ENCODE measurements at places on chromosomes 12 and 14. TPM values are rescaled to one million over a fixed set of nuclear protein-coding genes. Genes with fewer than 3 reads are reported as not detected.
A peak's percentile ranks its signal among the peaks of the same experiment; 100 is the strongest.

DNA sequence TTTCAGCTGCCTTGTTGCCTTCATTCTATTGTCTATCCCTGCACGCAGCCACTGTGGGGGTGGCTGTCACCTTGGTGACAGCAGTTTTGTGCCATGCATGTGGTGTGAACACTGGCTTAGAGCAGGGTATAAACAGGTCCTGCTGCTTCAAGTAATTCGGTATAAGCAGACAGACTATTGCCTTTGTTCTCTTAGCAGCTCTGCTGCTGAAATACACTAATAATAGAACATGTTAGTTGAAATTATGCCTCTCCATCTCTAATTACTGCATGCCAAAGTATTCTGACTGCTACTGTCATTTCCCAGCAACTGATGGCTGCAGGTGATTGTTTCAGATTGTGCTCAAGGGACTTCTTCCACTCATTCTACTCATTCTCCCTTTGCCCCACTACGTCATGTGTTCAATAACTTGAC, 34.6 kb downstream of the PTPRO start:
- no peak for DNase-seq

- no peak for DNase-seq
These were observed 2.9 kb upstream of the MMP17 start for GRCh38 chr12:131825146-131825892.

The TOMM20L gene
- not detected for total RNA-seq

DNA sequence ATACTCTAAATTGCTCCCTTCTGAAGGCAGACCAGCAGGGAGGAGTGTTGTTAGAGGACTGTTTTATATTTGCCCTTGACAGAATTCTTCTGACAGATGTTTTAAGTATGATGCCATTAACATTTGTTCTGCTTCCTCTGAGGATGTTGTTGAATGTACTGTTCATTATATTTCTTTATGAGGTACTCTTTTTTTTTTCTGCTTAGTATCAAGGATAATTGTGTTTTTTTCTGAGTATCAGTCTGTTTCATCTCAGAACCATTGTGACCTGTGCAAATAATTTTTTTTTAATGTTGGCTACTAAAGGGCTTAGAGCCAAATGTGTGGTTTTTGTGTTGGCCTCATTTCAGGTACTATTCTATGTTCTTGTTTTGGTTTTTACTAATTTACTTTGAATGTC, 10.6 kb downstream of the METAP2 start:
- no peak for DNase-seq

DNA sequence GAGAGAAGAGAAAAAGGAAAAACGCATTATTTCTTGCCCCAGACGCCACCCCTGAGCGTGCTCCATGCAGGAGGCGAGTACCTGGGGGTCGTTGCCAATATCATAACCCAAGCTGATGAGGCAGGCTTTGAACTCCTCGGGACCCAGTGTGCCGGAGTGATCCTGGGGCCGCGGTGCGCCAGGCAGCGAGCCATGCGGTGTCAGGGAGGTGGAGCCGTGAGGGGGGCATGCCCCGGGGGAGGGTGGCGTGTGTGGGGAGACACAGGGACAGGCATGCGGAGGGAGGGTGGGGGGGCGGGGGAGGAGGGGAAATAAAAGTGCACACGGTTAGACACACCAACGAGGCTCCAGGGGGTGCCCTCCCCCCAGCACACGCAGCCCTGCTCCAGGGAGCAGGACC, 86.0 kb upstream of the ZFP36L1 start:
- no peak for DNase-seq

DNA sequence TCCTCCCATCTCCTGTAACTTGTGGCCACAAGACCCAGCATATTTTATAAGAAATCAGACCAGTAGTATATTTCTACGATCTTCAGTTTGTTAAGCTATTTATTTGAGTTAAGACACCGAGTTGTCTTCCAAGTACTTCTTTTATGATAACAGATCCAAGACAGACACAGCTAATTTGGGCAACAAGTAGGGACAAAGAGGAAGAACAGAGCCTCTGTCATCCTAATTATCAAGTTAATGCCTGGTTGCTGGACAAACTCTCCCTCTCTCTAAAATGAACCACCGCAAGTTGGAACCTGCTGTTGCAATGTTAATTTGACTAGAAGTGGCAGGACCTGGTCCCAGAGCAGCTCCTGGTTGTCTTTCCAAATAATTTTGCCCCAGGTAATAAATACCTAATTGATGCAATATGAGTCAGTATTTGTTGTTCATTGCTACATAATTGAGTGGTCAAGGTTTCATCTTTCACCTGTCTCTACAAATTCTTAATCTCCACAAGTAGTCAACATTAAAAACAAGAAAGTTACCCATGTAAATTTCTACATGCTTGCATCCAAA, 323.7 kb downstream of the PAWR start:
- no peak for DNase-seq

DNA sequence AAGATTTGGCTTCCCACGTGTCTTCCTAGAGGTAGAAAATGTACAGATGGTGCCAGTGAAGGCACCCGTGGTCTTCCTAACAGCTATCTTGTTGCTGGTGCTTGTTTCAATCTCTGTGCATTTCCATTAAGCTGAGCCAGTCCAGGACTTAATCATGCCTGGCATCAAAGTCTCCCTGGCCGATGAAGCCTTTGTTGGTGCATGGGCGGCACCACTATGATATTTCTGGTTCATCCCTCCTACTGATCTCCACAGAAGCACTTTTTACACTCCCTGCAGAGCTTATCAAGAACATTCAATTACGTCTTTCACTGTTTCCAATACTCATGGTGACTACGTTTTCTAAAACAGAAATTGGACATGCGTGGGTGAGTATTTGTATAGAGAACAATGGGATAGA, 128.4 kb downstream of the TTC8 start:
- DNase-seq: no peak

The HCAR1 gene
- 0.60 TPM for total RNA-seq

DNA sequence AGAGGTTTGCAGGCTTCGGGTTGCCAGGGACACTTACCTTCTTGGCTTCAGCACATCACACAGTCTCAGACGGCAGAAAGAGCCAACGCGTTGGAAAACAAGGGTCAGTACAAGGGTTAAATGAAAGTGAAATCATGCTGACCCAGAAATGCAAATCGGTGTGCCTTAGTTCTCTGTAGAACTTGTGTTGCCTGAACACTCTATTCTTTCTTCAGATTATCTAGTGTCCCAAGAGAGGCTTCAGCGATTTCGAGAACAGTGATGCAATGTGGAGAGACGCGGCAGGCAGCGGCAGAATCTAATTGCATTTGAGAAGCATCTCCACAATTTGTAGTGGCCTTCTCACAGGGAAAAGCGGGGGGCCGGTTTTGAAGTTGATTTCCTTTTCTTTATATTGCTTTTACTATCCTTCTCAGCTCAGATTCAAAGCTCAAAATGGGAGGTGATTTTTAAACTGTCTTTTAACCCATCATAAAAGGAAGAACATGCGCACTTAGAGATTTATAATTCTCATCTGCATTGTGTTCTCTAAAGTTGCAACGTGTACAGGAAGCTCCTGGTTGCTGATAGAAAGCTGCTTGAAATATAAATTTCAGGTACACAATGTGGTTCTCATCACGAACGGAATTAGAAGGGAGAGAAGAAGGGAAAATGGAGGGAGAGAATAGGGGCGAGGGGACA, 67.8 kb upstream of the EGLN3 start:
- DNase-seq: no peak

DNA sequence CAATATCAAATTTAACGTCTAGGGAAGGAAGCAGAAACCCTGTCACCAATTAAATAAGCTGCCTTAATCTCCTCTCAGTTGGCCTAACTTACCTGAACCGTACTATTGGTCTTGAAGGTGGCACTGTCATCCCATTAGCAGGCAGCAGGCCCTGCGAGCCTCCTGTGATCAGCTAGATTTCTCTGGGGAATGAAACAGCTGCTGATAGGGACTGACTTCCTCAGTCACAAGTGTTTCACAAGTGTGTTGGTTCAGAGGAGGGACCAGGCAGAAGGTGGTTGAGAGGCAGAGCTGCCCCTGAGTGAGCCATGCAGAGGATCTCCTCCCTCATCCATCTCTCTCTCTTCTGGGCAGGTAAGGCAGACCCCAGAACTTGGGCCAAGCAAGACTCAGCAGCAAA, 166.8 kb downstream of the DAD1 start:
- DNase-seq: no peak

The IL26 gene
- not detected for total RNA-seq

- DNase-seq: no peak
These were observed 7.7 kb downstream of the TBX3 start for GRCh38 chr12:114676142-114676741.

DNA sequence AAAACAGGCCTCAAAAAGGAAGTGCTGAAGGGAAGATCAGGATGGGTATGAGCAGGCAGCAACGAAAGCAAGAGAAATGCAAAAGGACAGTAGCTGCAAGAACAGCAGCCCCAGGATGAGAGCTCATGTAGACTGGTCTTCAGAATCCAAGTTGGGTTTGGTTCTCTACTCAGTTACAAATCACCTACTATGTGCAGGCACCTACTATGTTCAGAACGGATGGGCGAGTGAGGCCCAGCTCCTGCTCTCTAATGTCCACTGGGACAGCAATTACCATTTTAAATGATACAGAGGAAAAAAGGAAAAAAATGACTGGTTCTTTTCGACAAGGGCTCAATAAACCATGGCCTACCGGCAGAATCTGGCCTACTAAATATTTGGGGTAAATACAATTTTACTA, 88.5 kb downstream of the RBM19 start:
- no peak for DNase-seq

DNA sequence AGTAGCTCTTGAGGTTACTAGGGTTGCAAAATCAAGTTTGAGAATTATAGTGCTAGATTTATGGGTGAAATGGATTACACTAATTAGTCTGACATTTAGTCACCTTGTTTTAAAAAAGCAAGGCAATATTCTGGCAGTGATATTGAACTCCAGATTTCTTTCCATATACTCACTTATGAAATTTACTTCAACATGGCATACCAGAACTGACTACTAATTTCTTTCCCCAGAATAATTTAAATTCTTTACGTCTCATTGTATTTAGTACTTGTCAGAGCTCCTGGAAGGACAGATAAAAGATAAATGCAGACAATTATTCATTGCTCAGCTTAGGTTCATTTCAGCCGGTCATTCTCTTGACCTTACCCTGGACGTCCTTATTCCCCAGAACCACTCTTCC, 24.3 kb downstream of the EMP1 start:
- no peak for DNase-seq

The YEATS4 gene
- total RNA-seq: 17.0 TPM

The SYNDIG1L gene
- total RNA-seq: not detected

DNA sequence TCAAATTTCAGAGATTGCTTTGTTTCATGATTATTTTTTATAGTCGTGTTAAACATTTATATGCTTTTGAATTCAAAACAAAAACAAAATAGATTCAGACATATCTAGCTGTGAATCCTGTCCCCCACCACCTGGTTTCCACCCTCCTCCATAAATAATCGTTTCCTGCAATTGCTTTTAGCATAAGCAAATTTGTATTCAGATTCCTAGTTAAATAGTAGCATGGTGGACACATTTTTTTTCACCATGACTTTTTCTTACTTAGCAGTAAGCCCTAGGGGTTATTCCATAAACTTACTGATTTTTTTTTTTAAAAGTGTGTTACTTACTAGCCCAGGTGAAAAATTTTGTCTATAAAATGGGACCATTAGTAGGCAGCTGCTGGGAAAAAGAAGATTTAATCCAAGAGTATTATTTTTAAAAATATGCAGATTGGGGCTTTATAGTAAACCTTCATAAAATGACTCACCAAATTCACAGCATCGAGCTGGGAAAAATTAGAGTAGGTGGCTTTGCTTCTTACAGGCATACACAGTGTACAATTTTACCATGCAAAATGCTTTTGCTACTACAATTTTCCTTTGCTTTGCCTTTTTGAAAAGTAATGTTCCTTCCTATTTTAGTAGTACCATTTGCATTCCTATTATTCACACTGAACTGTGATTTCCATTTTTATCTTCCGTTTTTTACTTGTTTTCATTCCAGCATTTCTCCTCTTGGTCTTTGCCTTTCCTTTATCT, 117.8 kb downstream of the BTG1 start:
- peak; percentile 44 for DNase-seq

The NANOG gene
- total RNA-seq: not detected

- no peak for DNase-seq
These were observed 20.4 kb upstream of the LRTM2 start for GRCh38 chr12:1799882-1800400.

DNA sequence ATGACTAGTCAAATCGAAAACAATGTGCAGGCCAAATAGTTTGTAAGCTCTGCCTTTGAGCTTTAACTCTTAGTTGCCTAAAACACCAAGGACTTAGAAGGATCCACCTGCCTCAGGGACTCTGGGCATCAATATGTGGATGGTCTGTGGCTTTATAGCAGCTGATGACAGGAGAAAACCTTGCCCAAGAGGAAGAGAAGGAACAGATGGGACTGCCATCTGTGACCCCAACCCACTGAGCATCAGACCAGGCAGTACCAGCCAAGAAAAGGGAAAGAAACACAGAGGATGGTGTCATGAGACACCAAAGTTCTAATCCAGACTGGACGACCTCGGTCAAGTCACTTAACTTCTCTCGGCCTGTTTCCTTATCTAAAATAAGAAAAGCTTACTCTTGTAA, 12.7 kb downstream of the TGFB3 start:
- no peak for DNase-seq

DNA sequence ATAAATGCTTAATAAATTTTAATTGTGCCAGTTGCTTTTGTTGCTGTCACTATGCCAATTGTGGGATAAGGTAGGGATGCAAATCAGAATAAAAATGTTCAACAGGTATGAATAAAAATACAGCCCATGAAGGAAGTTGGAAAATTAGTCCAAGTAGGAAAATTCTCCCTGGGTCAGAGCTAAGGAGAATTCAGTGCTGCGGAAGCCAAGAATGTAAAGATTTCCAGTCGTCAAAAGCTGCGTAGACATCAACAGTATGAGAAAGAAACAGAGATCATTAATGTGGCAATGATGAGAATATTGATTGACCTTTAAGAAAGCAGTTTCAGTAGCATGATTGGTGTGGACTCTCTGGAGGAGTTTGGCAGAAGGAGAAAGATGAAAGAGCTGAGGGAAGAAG, 87.9 kb downstream of the PLEKHA5 start:
- no peak for DNase-seq

The DEPDC4 gene
- total RNA-seq: 1.9 TPM

The CMTM5 gene
- total RNA-seq: not detected

DNA sequence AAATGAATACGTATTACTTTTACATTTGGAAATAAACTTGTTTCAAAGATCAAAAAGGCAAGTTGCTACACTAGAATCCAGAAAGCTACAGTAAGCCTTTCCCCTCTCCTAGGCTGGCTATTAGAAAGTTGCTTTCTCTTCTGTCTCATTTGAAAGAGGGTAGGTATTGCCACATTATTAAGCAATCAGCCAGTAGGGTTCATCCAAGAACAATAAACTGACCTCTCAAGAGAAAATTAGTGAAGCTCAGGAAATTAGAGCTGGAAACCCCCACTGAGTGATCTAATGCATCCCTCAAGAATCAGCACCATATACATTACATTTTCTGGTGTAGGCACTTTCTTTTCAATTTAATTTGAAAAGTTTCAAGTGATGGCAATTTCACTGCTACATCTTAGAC, 4.5 kb upstream of the TMEM233 start:
- peak; percentile 87 for DNase-seq

GRCh38 chr12:122072031-122072970, 6.3 kb upstream of the MLXIP start:
- peak; percentile 93 for DNase-seq
